ENCODE measurements at places on chromosomes 3 and 15.

- DNase-seq: no peak
Measured at GRCh38 chr15:51853998-51854397, 24.5 kb downstream of the TMOD3 start.

- no peak for DNase-seq
Measured at GRCh38 chr3:179729981-179730380, 77.1 kb downstream of the USP13 start.

- DNase-seq: no peak
Measured at GRCh38 chr15:91983729-91984340, 130.3 kb downstream of the SLCO3A1 start.

DNA sequence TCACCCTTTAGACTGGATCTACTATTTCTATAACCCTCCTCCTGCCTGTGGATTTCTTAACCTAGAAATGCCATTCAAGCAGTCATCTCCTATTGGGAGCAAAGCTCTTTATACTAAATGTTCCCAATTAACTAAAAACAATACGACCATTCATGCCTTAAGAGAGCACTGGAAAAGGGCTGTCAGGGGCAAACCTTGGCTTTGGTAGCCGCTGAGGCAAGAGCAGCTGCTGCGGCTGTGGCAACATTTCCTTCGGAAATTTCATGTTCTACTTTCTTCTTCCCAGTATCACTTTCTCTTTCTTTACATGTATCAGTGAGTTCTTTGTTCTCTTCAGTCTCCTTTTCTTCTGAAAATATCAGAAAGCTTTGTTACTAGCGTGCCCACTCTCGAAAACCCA lies 56.3 kb upstream of the CSPG5 start:
- DNase-seq: no peak

- DNase-seq: no peak
Measured at GRCh38 chr15:50189633-50190032, 7.6 kb downstream of the SLC27A2 start.

DNA sequence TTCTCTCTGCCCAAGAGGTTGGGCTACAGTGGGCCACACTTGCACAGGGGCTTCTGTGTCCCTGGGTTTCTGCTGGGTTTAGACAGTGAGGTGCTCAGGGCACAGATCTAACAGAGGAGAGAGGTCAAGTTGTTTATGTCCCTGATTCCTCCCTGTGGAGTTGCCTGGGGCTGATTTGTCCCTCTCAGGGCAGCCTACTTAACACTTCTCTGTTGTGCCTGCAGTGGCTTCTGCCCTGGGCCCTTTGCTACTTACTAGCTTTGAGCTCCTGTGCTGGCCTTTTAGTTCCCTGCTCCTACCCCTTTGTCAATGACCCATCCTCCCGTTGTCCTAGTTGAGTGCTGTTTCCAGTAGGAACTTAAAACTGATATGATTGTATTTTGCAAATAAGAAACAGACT lies 114.0 kb upstream of the RGMA start:
- no peak for DNase-seq

- DNase-seq: no peak
Measured at GRCh38 chr3:169285057-169286033, 378.2 kb downstream of the MECOM start.

DNA sequence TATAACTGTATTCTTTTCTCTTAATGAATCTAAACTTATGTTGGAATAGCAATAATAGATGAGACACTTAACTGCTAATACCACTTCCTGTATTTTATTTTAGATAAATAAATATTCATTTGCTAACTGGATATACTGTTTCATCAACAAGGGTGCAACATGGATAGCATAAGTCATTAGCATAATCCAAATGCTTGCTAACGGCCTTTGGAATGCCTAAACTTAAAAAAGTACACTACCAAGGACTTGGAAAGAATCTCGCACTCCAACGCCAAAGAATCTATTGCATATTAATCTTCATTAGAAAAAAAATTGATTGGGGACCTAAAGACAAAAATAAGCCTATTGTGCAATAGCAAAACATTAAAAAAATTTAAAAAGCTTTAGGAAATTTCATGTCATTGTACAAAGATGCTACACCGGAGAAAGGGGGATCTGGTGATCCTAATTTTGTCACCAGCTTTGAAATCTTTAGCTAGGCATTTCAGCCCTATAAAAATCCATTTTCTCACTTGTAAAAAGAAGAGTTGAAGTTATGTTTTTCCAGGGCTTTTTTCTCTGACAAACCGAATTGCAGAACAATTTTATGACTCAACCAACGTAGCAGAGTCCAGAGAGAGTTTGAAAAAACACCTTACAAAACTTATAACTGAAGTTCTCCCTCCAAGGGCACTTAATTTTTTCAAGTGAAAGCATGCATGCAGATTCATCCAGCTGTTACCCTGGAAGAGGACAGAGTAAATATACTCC lies 4.1 kb downstream of the VGLL3 start:
- no peak for DNase-seq

DNA sequence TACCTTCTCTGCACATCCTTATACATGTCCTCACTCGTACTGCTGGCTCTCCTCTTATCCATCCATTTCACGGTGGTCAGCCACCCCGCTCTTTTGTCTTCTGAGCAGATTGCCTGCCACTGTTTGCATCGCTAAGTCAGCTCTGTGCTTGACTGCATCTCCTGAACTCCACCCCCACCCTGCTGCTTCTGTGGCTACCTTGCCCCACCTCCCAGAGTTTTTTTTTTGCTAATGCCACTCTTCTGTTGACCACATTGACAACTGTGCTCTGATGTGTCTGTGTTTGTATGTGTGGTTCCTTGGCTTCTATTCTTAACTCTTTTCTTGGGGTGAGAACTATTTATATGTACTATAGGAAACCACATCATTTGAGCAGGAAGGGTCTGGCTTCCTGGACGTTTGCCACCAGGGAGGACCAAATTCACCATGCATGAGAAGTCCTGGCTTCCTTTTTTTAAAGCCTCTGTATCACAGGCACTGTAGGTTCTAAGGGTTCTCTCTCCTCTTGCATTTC lies 12.8 kb upstream of the MTMR10 start:
- DNase-seq: no peak

DNA sequence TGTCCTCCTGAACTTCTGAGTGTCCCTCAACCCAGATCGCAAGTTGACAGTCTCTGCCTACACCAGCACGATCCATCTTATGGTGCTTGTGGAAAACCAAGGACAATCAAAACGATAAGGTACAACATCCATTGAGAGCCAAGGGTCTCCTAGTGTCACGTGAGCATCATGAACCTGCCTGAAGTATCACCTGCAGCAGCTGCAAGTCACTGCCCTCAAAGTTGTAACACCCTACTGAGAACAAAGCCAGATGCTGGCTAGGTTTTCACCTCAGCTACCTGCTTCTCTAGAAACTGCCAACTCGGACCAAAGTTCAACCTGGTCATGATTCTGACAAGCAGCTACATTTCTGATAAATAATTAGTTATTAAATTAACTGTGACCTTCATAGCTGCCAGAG lies 17.5 kb downstream of the C2CD4B start:
- DNase-seq: no peak

GRCh38 chr3:16322189-16322588 lies 57.2 kb downstream of the OXNAD1 start:
- no peak for DNase-seq

GRCh38 chr3:57048728-57049127 lies 11.7 kb upstream of the SPATA12 start:
- no peak for DNase-seq

DNA sequence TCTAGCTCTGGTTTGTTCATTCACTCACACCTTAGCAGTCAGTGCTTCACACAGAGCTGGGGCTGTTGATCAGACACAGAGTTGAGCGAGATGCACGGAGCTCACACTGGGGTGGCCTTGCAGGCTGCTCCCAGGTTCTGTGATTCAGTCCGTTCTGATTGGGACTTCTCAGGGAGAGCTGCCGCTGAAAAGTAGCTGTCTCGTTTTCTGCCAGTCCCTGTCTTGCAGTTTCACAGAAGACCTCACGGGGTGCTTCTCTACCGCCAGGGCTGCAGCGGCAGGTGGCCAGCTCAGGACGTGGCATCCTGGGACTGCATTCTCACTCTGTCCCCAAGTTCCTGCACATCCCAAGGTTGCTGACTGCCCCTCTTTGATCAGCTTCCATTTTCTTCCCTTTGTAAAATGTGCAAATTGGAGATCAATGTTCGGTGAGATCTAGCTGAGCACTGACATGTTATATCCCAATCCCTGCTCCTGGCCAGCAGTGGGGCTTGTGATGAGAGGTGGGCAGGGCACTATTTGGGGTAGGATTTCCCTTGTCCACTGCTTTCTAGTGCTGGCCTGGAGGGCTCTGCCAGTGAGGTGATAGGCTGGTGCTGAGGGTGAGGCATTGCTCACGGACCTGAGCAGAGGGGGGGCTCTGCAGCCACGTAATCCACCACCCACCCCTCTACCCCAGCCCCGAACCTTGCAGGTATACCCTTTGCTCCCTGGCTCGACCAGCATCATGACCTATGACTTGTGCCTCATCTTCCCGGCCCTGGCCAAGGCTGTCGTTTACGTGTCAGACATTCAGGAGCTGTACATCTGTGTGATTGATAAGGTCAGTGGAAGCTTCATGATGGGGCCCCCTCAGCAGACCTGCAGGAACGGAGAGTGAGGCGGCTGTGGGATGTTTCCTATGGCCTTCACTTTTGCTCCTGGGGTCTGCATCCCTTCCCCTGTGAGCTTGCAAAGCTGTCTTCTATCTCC lies 5.3 kb upstream of the TXNRD3 start:
- DNase-seq: no peak

GRCh38 chr15:82625136-82625535 lies 22.0 kb downstream of the CPEB1 start:
- DNase-seq: no peak

DNA sequence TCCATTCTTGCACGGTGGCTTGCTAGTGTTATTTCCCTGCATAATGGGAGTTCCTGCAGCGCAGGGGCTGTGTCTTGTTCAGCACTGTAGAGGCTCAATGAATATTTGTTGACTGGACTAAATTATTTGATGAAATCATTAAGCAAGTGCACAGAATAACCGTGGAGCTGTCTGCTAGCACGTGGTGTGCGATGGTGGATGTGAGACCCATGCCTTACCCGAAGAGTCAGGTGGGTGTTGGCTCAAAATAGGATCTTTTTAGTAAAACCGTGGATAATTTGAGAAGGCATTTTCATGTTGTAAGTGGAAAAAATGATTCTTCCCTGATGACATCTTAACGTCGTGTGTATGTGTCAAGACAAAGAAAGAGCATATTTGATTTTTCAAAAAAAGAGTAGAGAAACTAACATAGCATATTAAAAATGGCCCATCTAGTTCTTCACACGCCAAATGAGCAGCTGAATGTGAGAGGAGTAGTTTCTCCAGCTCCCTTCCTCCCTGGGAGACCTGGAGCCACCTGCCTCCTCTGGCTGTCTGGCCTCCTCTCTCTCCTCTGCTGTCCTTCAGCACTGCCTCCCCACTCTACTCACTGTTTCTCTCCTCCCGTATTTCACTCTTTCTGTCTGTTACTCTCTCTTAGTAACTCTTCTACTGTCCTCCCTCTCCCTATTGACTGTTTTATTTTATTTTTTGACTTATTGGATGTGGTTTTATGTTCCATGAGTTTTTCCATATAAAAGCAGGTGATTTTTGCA lies 6.3 kb downstream of the FAM81A start:
- no peak for DNase-seq

- DNase-seq: no peak
Measured at GRCh38 chr3:184827572-184827971, 15.6 kb downstream of the VPS8 start.
